ENCODE measurements at places on chromosomes 7 and 10.
A peak's percentile ranks its signal among the peaks of the same experiment; 100 is the strongest.

GRCh38 chr7:158061026-158061630 is 526.5 kb downstream of the PTPRN2 start:
- no peak for DNase-seq

- no peak for DNase-seq
Observed at GRCh38 chr10:63964406-63964805, 443.2 kb downstream of the REEP3 start.

DNA sequence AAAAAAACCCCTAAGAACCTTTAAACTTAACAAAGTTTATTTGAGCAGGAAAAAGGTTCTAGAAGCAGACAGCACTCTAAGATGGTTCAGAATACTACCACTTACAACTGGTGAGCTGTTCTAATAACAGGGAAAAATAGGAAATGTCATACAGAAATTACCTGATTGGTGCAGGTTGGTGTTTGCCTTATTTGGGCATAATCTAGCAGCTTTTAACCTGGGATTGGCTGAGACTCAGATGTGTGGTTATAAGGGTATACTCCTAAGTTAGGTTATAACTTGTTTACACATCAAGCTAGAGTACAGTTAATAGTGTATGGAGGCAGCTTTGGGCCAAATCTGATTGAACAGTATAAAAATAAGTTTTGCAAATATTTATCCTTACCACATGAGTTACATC is 59.8 kb downstream of the MAPK8 start:
- no peak for DNase-seq

- DNase-seq: no peak
Observed at GRCh38 chr10:69974551-69975155, 78.0 kb upstream of the MACROH2A2 start.

- DNase-seq: no peak
Observed at GRCh38 chr10:80513106-80513505, 24.6 kb upstream of the SH2D4B start.

- DNase-seq: no peak
Observed at GRCh38 chr10:34184939-34185386, 630.1 kb downstream of the PARD3 start.

- DNase-seq: no peak
Observed at GRCh38 chr10:37675449-37675848, 182.0 kb downstream of the ZNF248 start.

- DNase-seq: no peak
Observed at GRCh38 chr7:134174795-134175261, 47.7 kb downstream of the LRGUK start.

DNA sequence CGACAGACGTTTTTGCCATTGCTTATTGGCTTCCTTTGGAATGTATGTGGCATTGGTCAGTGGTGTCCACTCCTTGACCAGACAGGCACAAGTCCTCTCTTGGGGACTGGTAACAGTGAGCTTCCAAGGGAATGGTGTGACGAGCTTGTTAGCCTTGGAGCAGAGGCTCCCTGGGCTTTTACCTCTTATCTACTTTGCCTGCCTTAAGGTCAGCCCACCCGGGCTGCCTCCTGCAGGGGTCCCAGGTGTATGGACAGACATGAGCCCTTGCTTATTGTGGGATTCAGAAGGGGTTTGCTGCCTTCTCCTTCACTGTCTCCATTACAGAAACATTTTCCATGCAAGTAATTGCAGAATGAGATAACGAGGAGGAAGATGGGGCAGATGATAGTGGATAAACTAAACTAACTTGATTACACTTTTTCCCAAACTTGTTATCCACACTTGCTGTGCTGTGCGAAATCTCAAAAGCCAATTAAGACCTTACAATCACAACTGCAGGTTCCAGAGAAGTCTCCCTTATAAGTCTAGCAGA is 29.7 kb downstream of the PLPP4 start:
- no peak for DNase-seq

GRCh38 chr7:64308016-64308270 is 5.8 kb upstream of the ZNF736 start:
- no peak for DNase-seq

DNA sequence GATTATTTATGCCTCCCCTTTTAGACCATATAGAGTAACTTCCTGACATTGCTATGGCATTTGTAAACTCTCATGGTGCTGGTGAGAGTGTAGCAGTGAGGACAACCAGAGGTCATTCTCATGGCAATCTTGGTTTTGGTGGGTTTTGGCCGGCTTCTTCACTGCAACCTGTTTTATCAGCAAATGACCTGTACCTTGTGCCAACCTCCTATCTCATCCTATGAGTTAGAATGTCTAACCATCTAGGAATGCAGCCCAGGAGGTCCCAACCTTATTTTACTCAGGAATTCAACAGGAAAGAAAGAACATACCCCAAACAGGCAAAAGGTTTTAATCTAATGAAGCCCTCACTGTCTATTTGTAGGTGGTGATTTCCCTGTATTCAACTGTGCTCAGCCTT is 205.4 kb upstream of the YAE1 start:
- DNase-seq: no peak

DNA sequence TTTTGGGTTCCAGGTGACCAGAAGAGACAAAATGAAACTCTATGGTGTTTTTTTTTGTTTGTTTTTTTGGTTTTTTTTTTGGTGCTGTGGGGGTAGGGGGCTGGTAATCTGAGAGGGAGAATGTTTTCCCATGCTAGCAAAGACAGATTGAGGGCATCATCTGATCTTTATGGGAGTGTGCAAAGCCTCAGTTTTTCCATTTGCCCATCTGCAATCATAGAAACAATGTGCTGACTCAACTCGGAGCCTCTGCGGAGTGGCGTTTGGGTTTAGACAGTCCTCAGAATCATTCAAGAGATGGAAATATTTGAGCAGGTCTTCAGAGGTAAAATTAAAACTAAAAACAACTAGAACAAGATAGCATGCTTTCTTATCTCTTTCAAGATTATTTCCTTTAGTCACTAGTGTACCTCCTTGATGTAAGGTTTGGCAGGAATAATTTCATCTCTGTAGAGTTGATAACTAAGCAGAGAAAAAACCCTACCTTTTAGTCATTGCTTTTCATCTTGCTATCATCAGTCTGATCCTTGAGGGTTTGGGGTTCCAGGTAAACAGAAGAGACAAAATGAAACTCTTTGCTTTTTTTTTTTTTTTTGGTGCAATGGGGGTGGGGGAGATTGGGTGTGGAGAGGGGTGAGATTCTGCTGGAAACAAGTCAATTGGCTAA is 18.0 kb downstream of the CNNM2 start:
- DNase-seq: no peak

DNA sequence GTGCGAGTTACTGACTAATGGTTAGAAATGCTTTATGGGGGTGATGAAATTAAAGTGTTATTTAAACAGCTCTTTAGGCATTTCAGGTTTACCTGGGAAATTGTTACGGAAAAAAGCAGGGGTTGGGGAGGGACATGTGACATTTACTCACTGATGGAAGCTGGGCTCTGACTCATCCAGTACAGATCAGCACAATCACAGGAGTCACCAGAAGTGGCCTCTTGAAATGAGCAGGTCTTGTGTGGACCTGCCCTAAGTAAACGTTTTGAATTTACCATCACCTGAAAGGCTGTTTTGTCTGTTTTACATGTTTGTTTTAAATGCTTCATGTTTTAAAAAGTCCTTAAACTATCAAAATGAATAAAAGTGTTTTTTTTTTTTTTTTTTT is 2.3 kb downstream of the GLRX3 start:
- no peak for DNase-seq

GRCh38 chr10:124007102-124007772 is 86.2 kb downstream of the CHST15 start:
- DNase-seq: no peak

GRCh38 chr7:76020031-76020714 is 25.8 kb upstream of the TMEM120A start:
- DNase-seq: peak; percentile 81

- no peak for DNase-seq
Observed at GRCh38 chr10:119466655-119467054, 75.9 kb downstream of the RGS10 start.

- DNase-seq: no peak
Observed at GRCh38 chr10:56537984-56538383, 176.9 kb upstream of the ZWINT start.

DNA sequence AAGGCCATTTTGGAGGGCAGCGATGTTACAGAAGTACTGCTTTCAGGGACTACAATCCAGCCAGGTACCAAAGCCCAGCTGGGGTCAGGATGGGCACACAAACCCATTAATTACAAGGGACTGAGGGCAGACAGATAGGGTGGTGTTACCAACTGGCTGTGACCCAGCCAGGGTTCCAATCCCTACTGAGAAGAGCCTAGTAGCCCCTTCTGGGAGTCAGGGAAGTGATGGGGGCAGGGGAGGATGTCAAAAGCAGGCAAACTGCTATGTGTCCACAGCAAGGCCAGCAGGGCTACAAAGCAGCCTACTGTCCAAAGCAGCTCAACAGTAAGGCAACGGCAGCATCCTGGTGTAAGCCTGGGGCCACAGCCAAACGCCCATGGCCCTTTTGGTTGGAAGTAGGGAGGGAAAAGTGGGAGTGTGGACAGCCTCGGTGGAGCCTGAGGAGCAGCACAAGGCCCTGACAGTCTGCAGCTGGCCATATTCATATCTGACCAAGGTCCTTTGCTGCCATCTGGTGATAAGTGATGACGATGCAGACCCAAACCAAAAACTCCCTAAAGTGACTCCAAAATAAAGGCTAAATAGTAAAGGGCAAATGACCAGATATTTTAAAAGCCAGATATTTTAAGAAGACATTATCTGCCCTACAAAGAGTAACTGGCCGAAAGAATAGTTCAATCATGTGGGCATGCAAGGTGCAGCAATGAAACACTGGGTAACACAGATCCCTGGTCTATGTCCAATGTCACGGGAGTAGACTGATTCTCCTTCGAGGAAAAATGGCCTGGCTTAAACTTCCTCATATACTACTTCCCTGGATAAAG is 56.9 kb downstream of the XPNPEP1 start:
- peak; percentile 20 for DNase-seq

GRCh38 chr10:49194212-49194920 is 6.2 kb upstream of the TMEM273 start:
- no peak for DNase-seq

DNA sequence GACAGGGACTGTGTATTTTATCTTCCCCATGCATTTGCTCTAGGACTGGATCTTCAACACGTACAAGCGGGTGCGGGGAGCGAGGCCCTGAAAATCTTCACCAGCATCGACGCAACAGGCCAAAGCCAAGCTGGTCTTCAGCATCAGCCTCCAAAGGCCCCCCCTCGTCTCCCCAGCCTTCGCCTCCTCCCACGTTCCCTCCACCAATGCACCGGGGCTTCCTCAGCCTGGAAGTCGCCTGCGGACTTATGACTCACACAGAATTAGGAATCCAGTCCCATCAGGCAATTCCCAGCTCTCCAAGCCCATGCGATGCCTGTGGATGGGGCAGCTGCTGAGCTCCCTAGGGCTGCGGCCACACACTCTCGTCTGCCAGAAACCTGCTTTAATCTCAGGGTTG is 36.3 kb upstream of the RNF32 start:
- DNase-seq: no peak

GRCh38 chr10:19749185-19749729 is 67.0 kb upstream of the PLXDC2 start:
- DNase-seq: no peak

- no peak for DNase-seq
Observed at GRCh38 chr10:30606313-30606712, 23.2 kb downstream of the LYZL2 start.

GRCh38 chr10:80829151-80829550 is 291.4 kb downstream of the SH2D4B start:
- no peak for DNase-seq

DNA sequence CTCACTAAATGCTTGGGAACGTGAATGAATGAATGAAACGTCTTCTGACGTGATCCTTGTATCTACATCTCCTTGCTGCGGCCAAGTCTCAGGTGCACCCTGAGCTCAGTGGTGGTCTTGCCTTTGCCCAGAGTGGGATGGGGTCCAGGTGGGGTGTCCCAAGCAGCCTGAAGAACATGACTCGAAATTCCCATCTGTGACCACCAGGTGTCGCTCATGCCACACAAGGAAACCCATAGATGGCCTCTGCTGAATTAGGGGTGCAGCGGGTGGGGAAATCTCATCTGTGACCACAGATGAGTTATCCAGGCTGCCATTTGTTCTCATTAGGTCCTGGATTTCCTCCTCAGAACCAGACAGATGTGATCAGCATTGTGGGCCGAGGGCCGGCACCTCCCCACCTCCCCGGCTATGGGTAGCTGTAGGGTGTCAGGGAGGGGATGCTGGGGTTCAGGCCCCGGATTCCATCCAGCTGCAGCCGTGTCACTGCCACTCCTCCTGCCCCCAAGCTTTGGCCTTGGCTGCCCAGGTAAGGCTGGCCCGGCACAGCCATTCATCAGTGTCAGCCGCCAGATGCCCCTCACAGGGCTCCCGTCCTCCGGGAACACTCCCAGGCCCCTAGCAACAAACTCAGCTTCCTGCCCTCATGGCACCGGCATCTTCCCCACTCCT is 21.0 kb upstream of the GNA12 start:
- DNase-seq: peak; percentile 82

- no peak for DNase-seq
Observed at GRCh38 chr7:100856871-100857282, 4.4 kb downstream of the SLC12A9 start.

GRCh38 chr10:100908378-100908777 is 4.4 kb upstream of the SLF2 start:
- DNase-seq: no peak

GRCh38 chr10:71525721-71526120 is 129.0 kb downstream of the CDH23 start:
- DNase-seq: no peak

Data from body of pancreas (tissue), 4 donors.